ENCODE measurements at places on chromosomes 4 and X.
A peak's percentile ranks its signal among the peaks of the same experiment; 100 is the strongest.

GRCh38 chr4:3722446-3723231 lies 43.5 kb upstream of the ADRA2C start:
- no peak for DNase-seq

GRCh38 chr4:113981591-113981990 lies 2.1 kb upstream of the ARSJ start:
- DNase-seq = no peak

DNA sequence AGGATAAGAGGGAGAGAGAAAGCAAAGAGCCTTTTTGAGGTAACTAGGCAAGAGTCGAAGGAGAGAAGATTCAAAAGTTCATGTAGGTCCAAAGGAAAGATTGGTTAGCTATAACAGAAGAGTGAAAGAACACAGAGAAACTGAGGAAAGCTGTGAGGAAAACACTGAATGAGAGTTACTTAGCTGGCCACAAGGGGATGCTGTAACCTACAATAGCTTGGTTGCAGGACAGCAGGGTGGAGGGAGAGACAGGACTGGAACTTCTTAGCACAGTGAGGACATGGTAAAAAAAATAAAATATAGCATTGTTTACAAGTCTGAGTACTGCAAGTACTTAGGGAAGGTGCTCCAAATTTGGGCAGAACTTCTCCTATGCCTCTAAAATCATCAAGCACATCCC lies 48.3 kb downstream of the RAI2 start:
- peak; percentile 1 for DNase-seq

DNA sequence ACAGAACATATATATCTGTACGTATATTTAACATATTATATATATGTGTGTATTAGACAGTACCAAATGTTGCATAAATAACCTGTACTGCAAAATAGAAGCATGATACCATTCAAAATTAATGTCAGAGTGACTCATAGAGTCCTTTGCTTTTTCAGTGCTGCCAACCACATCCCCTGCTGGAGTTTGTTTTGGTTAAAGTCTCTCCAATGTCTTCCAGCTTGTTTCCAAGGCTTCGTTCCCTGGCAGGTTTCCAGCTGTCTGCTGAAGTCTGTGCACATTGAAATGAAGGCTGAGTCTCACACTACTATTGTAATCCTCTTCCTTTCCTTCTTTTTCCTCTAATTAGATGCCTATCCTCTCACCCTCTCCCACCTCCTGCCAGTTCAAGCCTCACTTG lies 14.9 kb downstream of the NRK start:
- no peak for DNase-seq

- no peak for DNase-seq
Measured at GRCh38 chrX:18549643-18550042, 122.3 kb downstream of the RS1 start.

GRCh38 chrX:41692162-41692749 lies 3.5 kb downstream of the GPR34 start:
- no peak for DNase-seq

- no peak for DNase-seq
Measured at GRCh38 chr4:120672558-120673147, 249.9 kb downstream of the PRDM5 start.

All from OCI-LY7 (cell line).